ENCODE measurements at places on chromosomes 3 and 15.

GRCh38 chr3:122578069-122578740 lies 755 bp downstream of the PARP15 start:
- no peak for DNase-seq

GRCh38 chr3:15064299-15064834 lies 748 bp downstream of the MRPS25 start:
- DNase-seq = no peak

DNA sequence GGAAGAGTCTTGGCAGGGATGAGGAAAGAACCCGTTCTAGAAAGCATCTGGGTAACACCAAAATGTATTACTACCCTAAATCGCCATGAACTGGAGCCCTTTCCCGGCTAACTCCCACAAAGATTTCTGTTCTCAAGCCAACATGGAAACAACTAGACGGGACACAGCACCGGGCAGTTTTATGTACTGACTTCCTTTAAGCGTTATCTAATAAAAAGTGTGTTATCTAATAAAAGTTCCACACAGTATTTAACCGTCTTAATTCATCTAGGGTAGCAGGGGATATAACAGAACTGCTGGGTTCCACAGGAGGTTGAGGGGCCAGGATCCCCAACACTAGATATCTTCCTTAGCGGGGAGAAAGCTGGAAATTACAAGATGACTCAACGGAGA lies 347 bp upstream of the C3orf62 start:
- DNase-seq = no peak

DNA sequence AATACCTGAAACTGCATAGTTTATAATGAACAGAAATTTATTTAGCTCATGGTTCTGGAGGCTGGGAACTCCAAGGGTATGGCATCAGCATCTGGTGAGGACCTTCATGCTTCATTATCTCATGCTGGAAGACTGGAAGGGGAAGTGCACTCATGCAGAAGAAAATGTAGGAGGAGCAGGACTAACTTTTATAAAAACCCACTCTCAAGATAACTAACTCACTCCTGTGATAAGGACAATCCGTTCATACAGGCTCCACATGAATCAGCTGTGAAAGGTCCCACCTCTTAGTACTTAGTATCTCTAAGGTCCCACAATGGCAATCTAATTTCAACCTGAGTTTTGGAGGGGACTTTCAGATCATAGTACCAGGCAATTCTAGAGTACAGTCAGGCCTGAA lies 33.6 kb upstream of the APH1B start:
- no peak for DNase-seq

DNA sequence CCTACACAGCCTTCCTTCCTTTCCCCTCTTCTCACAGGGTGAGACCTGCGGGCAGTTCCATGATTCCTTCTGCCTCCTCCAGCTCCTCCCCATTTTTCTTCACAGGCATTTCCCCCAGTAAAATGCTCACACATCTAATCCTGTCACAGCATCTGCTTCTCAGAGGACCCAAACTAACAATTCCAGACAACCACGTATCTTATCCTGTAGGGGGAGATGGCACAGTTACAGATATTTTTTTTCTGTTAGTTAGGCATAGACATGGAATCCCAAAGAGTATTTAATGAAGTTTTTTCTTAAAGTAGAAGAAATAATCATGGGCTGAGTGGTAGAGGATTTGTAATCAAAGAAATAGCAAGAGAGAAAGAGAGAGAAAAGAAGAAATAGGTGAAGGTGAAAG lies 373.1 kb upstream of the ADAMTS9 start:
- no peak for DNase-seq

- DNase-seq = no peak
Observed at GRCh38 chr3:48588230-48588629, 6.9 kb downstream of the COL7A1 start.

DNA sequence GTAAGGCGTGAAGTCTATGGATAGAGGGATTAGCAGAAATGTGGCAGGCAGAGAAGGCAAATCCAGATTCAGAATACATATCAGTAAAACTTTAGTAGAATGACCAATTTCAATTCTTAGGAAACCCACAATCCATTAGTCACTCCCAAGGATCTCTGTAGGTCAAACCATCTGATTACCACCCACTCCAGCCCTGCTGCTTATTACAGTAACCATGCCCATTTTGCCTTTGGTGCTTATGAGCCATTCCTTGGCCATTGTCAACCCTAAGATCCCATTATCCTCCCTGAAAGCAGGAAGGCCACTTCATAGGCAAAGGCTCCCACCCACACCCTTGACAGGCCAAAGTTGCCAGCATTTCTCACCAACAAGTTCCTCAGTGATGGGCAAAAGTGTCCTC lies 5.1 kb upstream of the KLHL40 start:
- no peak for DNase-seq

GRCh38 chr15:71291723-71292122 lies 176.5 kb downstream of the THSD4 start:
- no peak for DNase-seq

Measured in head of caudate nucleus (tissue), 42 donors.